ENCODE measurements at places on chromosomes 5 and 9.

GRCh38 chr9:75941577-75942311, 51.3 kb downstream of the PCSK5 start:
- no peak for DNase-seq

- DNase-seq = no peak
Measured at GRCh38 chr9:108521063-108521590, 334.7 kb downstream of the ACTL7B start.

- DNase-seq = no peak
Measured at GRCh38 chr5:79865579-79865978, 125.5 kb downstream of the MTX3 start.

- no peak for DNase-seq
Measured at GRCh38 chr5:154972476-154973080, 31.7 kb downstream of the MRPL22 start.

GRCh38 chr9:131663288-131663687, 76.6 kb downstream of the RAPGEF1 start:
- DNase-seq = no peak

DNA sequence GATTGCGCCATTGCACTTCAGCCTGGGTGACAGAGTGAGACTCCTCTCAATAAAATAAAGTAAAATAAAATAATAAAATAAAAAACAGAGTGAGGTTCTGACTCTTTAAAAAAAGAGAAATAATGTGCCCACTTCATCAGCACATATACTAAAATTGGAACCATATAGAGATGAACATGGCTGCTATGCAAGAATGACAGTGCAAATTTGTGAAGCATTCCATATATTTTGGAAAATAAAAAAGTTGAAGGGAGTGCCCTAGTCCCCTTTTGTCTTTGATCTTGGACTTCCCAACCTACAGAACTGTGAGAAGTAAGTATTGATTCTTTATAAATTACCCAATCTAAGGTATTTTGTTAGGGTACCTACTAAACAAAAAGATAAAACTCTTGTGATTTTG, 23.1 kb downstream of the BASP1 start:
- no peak for DNase-seq

DNA sequence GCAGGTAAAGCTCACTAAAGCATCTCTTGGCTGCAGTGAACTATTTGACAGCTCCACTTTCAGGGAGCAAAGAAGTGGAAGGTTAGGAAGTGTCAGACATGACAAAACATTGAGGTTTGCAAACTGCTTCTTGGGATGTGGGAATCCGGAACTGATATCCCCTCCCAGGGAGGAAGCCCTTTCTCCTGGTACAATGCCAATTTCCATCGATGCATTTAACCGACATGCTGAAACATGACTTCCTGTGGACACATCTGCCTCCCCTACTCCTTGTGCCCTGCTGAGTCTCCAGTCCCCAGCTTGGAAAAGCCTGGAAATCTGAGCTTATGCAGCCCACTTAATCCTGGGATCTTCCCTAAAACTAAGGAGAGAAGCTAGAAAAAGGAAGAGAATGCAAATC, 323.1 kb upstream of the DAP start:
- DNase-seq = no peak

GRCh38 chr9:116409638-116410037, 256.0 kb downstream of the PAPPA start:
- no peak for DNase-seq

- peak; percentile 78 for DNase-seq
Measured at GRCh38 chr5:14581891-14582796, 552 bp downstream of the OTULINL start.

- no peak for DNase-seq
Measured at GRCh38 chr5:2914022-2914661, 162.7 kb upstream of the IRX2 start.

- no peak for DNase-seq
Measured at GRCh38 chr5:89097103-89097502, 214.1 kb upstream of the MEF2C start.

DNA sequence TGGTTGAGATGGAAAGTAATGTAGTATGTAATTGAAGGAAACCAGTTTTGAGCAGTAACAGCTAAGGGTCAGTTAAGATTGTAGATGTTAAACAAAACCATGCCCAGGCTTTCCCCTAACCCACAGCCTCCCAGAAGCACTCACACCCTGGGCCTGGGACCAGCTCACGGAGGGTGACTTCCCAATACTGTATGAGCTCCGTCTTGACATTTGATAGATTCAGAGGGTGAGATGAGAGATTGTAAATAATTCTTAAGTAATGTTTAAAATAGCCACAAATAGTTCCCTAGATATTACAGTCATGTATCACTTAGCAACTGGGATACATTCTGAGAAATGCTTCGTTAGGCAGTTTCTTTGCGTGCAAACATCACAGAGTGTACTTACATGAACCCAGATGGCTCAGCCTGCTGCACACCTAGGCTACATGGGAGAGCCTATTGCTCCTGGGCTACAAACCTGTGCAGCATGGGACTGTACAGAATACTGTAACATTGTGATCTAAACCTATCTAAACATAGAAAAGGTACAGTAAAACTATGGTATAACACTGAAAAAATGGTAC, 140.7 kb downstream of the FANCC start:
- no peak for DNase-seq

DNA sequence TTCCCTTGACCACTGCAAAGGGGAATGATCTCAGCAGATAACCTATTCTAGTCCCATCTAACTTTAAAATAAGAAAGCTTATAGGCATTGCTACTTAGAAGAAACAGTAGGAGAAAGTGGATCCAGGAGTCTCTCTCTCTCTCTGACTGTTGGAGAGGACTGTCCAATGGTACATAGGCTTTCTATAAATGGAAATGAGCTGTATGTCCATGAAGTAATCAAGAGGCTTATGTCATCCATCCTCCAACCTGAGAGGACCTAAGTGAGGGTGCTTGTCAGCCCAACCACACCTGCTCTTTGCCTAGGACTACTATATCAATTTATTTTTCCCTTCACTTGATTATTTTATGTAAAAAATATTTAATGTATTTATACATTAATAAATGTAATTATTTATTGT, 172.3 kb downstream of the PAPPA start:
- DNase-seq = no peak

DNA sequence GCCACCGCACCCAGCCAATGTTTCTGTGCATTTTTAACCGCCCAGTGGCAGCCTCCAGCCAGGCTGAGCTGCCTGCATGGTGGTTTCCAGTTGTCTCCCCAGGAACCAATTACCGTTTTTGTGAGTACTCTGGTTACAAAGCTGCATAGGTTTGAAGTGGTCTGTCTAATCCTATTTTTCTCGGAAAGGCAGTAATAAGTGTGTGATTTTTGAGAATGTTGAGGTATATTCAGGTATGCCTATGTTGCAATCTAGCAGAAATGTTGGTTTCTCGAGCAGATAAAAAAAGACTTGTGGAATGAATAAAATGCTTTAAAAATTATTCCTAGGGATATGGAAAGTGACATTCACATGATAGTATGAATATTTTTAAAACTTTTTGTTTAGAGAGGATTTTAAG, 41.5 kb upstream of the ANKH start:
- no peak for DNase-seq

DNA sequence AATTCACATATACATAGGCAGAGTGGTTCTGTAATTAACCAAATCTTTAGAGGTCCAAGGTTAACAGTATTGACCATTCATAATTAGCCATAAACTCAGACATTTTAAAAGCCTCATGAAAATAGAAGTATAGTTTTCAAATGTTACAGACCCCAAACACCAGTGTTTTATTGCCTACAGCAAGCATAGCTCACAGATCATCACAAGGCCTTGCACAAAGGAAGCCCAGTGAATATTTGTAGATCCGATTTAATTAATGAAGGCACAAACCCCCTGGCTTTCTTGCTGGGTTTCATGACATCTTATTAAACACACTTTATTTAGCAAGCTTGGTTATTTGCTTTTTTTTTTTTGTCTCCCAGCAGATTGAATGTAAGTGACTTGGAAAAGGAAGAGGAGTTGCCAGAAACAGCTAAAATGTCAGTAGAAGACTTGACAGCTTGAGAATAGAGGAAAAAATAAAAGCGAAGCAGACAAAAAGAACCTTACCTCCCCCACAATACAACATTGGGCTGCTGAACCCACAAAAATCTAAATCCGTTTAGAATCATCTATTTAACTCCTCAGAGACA, 283.9 kb upstream of the TNC start:
- DNase-seq = no peak

- DNase-seq = no peak
Measured at GRCh38 chr9:20236676-20237075, 385.6 kb downstream of the MLLT3 start.

GRCh38 chr5:178213003-178213461, 8.7 kb downstream of the HNRNPAB start:
- no peak for DNase-seq

- DNase-seq = no peak
Measured at GRCh38 chr9:137190315-137190856, 1.9 kb downstream of the SSNA1 start.

DNA sequence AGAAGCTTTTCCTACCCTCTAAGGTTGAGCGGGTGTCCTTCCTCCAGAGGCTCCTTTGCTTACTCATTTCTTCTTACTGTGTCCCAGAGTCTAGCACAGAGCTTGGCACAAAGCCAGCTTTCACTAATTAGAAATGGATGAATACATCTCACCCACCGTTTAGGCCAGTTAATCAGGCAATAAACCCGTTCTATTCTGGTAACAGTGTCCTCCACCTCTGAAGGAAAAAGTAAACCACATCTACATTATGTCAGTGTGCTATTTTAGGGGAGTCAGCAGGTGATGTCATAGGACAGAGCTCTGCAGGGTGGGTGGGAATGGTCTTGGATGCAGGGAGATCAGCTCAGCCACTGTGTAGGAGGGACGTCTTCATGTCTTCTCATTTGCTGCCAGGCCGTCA, 109.2 kb downstream of the OSTF1 start:
- no peak for DNase-seq

- DNase-seq = no peak
Measured at GRCh38 chr9:93100276-93100636, 4.2 kb downstream of the CARD19 start.

DNA sequence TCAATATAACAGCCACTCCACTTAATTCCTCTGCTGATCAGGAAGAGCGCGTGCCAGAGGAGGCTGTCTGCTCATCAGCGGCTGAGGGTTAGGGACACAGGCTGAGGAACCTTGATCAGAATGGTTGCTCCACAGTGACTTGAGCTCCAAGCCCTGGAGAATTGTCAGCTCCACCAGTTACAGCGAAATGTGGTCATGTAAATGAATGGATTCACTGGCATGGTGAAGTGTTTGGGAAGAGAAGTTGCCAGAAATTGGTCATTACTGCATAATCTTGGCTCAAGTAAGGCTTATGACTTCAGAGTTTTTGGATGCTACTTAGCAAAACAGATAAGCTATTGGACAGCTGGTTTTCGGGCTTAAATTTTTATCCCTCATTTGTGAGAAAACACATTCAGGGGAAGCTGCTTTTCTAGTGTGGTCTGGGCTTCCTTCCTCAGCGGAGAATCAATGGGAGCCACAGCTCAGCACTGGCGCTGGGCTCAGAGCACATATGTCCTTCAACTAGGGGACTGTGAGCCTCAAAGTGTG, 65.0 kb downstream of the PRRT1B start:
- no peak for DNase-seq

GRCh38 chr9:76415731-76416130, 21.5 kb upstream of the RFK start:
- DNase-seq = no peak

GRCh38 chr9:35757226-35757891, 3.3 kb upstream of the MSMP start:
- no peak for DNase-seq

DNA sequence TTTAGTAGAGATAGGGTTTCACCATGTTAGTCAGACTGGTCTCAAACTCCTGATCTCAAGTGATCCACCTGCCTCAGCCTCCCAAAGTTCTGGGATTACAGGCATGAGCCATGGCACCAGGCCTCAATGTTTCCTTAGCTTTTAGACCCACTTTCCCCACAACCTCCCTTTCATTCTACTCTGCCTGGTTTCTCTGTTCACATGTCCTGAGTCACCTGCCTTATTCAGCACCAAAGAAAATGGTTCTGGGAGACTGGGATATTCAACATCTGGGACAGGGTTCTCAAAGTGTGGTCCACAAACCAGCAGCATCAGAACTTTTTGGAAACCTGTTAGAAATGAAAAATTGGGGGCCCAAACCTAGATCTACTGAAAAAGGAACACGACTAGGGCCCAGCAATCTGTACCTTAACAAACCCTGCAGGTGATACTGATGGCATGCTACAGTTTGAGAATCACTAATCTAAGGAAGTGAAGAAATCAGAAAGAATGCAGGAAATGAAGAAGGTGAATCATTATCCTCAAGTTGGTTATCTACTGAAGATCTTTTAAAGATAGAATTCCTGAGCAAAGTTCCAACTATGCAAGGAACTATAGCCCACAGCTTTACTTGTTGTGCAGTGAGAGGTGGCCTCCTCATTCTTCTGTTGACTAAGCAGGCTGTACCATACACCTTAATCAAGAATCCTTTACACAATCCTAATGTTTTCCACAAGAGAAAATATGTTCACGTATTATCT, 51.8 kb upstream of the CTNNAL1 start:
- no peak for DNase-seq

DNA sequence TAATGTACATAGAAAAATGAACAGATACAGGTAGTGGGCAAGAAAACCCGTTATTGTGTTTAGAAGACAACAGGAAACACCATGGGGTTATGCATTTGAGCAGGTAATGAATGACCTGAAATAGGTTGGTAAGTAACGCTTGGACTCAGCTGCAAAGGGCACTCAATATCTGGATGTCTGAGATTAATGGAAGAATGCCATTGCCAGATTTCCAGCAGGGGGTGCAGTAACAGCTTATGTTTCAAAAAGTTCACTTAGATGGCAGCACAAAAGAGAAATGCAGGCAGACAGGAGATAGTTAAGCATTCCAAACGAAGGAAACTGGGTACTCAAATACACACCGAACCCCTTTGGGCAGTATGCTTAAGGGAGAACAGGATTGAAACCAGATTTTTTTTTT, 285.5 kb upstream of the VLDLR start:
- DNase-seq = no peak

GRCh38 chr5:151274666-151275065, 21.7 kb downstream of the GM2A start:
- no peak for DNase-seq

DNA sequence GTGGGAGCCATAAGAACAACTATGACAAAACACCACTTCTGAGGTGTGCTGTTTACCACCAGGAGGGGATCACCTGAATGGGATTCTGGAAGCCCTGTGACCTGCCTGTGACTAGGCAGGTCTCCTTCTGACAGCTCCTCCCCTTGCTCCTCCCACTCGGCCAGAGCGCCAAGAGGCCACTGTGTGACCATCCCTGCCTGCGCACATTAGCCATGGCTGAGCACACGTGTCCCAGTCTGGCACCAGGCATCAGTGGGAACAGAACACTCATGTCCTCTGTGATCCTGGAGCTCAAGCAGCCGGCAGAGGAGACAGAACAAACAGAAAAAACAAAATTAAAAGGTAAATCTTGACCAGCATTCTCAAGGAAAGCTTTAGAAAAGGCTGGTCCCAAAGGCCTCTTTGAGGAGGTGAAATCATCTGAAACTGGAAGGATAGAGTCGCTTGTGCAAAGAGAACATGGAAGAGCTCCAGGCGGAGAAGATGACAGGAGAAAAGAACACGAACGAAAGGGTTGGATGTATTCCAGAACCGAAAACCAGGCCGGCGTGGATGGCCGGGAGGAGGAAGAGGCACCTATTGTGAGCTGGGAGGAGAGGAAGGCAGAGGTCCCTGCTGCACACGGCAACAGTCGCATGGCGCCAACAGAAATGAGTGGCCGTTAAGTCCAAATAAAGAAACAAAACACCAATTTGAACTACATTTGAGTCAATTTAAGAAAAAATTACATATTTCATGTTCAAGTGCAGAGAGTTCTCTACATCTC, 5.1 kb downstream of the MED10 start:
- no peak for DNase-seq

GRCh38 chr5:79119486-79119885, 7.9 kb downstream of the BHMT start:
- DNase-seq = no peak

Measured in stimulated activated CD4-positive, alpha-beta T cell treated with anti-CD3 and anti-CD28 coated beads, Interleukin-2, amount 100 ng/mL, for 4 hours (primary cell).